ENCODE measurements at places on chromosomes 2 and 18.

DNA sequence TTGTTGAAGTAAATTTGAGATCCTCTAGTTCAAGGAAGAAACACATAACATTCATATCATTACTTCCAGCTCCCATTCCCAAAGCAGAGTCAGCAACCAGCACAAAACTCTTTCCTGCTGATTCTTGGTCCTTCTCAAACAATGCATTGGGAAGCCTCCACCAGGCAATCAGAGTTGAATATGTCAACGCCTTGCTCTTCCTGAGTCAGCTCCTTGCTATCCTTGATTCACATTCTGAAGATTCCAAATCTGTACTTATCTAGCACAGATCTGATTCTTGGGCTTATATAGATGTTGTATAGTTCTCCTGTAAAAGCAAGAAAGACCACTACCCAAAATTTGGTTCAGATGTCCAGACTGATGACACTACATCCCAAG lies 29.6 kb downstream of the CFAP210 start:
- DNase-seq: no peak

DNA sequence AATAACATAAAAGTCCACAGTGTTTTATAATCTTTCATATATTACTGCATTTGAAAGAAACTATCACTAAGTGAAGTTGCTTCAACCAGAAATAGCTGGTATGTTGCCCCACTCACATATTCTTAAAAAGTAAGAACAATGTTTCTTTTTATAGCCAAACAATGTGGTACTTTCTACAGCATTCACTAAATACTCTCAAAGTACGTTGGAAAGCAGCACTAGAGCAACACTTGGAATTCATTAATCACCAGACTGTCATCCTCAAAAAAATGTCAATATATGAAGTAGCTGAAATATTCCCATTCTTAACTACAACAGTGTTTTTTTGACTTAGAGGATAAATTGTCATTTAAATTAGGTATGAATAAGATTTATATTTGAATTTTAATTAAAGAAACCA lies 32.8 kb downstream of the COBLL1 start:
- DNase-seq: no peak

GRCh38 chr2:217795067-217795466 lies 207.7 kb downstream of the TNS1 start:
- DNase-seq: no peak

- no peak for DNase-seq
These were observed 9.9 kb downstream of the AQP12B start for GRCh38 chr2:240672701-240673190.

DNA sequence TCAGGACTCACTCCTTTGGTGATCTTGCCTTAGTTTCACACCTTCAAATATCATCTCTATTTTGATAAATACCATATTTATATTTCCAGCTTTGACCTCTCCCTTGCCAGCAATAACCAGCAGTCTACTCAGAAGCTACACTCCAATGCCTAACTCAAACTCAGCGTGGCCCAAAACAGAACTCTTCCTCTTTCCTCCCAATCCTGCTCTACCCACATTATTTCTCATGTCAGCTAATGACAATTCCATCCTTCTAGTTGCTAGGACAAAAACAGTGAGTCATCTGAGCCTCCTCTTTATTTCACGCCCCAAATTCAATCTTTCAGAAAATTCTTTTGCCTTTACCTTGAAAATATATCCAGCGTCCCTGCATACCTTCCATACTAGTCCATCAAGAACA lies 23.5 kb downstream of the CYRIA start:
- DNase-seq: no peak

GRCh38 chr2:30938196-30938595 lies 130.9 kb upstream of the CAPN13 start:
- DNase-seq: no peak
